ENCODE measurements at places on chromosomes 11 and 22.

- no peak for DNase-seq
Observed at GRCh38 chr11:132770829-132771530, 761.3 kb downstream of the OPCML start.

DNA sequence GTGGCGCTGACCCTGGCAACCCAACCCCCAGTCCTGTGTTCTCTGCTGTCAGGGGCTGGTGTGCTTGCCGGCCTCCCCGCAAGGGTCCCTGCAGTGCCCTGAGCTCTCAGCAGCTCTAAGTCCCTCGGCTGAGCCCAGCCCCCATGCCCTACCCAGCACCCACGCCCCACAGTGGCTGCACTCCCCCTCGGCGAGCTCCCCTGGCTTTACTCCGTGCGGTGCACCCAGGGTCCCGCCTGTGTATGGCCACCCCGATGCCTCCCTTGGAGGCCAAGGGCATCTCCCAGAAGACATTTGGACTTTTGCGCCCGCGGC lies 72.5 kb upstream of the SHISAL1 start:
- no peak for DNase-seq

DNA sequence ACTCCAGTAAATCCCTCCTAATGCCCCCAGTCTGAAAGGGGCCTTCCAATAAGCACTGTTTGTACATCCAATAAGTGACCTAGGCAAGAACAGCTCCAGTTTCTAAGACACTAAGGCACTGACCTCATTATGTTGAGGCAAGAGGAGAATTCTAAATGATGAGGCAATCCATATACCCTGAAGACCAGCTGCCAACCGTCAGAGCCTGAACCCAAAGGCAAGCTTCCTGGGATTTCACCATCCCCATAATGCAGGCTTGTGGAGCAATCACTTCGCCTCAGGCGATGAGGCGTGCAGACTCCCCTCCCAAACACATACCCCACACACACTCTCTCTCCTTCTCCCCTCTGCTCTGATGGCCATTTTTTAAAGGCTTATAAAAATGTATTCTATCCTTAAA lies 49.5 kb downstream of the LGR4 start:
- peak; percentile 50 for DNase-seq

DNA sequence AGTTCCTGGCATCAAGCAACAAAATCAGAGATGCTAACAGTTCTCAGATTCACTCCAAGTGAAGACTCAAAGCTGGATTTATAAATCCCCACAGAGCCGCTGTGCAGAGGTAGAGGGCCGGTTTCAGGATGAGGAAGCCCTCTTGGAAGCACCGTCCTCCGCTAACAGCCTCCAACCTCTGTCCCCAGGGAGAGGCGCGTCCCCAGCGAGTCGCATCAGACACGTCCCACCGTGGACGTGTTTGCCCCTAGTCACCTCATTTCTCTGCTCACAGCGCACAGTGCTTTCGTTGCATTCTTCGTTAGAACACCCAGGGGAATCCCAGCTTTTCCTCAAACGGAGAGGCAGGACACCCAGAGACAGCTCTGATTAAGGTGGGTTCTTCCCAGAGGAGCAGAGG lies 642.9 kb downstream of the BRD1 start:
- DNase-seq: no peak

- no peak for DNase-seq
Observed at GRCh38 chr11:47587723-47588326, 1.3 kb downstream of the FAM180B start.

- DNase-seq: no peak
Observed at GRCh38 chr22:39437791-39438704, 18.8 kb upstream of the MGAT3 start.
